ENCODE measurements at places on chromosomes 6 and 20.

DNA sequence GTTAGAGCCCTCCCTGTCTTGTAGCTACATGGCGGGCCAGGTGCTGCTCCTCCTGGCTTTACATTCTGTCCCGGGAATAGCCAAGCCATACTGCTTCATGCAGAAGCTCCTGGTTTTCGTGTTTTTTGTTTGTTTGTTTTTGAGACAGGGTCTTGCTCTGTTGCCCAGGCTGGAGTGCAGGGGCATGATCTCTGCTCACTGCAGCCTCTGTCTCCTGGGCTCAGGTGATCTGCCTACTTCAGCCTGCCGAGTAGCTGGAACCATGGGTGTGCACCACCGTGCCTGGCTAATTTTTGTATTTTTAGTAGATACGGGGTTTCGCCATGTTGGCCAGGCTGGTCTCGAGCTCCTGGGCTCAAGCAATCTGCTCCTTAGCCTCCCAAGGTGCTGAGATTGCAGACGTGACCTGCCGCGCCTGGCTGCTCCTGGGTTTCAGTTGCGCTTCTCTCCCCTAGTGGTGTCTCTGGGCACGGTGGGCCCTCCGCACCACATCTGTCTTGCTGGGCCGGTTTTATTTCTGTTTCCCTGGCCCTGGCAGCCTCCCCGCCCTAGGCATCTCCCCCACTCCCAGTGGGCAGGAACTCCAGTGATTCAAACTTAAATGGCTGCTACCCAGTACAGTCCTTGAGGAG lies 12.9 kb downstream of the CDYL start:
- no peak for DNase-seq

DNA sequence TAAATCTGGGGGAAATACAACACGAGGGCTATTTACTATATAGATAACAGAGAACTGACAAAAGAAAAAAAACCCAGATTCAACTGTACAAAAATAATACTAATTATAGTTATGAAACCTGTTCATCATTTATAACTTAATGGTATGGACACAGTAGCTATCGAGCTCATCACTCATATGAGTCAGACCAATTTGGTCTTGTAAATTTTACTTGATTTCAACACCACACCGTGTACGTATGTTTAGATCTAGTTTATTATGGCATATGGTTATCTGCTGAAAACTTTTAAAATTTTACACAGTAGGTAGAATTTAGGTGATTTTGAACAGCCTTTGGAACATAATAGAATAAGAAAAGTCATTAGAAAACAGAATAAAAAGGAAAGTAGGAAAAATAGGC lies 5.5 kb downstream of the MYLK4 start:
- DNase-seq: no peak

GRCh38 chr6:10580570-10580969 lies 59.4 kb downstream of the GCNT2 start:
- DNase-seq: no peak

DNA sequence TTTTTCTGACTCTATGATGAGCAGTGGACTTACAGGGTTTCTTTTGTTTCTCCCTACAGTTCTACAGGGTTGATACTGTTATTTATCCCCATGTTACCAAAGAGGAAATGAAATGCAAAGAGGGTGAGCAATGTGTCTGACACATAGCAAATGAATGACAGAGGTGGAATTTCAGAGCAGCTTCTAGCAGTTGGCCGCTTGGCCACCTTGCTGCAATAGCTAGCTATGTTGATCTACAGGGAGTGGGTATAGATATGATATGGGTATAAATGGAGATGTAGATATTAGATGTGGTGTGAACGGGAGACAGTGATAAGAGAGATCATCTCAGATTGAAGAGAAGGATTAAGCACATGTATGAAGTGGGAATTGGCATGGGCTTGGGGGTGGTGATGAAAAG lies 10.9 kb upstream of the SLC22A3 start:
- DNase-seq: no peak

GRCh38 chr20:6566821-6567220 lies 200.7 kb upstream of the BMP2 start:
- DNase-seq: no peak

GRCh38 chr6:162404951-162405350 lies 322.6 kb downstream of the PRKN start:
- no peak for DNase-seq

- DNase-seq: no peak
Measured at GRCh38 chr6:48736501-48737206, 625.7 kb upstream of the PTCHD4 start.

DNA sequence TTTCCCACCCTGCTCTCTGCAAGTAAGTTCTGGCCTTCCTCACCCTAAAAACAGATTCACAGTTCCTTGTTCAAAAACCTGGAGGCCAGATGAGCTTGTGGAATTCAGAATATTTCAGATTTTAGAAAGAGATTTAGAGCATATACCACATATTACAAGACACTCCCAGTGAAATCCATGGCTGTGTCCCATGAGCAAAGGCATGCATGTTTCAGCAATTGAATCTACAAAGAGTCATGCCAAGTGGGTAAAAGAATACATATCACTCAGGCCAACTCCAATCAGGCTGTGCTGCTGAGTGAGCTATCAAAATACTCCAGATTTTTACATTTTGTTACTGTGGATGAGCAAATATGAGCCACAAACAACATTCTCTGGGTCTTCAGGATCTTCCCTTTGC lies 10.2 kb upstream of the NEDD9 start:
- no peak for DNase-seq

- peak; percentile 37 for DNase-seq
Measured at GRCh38 chr20:36465109-36466080, 75.9 kb upstream of the MYL9 start.

GRCh38 chr6:22248513-22249308 lies 48.1 kb downstream of the PRL start:
- DNase-seq: no peak

DNA sequence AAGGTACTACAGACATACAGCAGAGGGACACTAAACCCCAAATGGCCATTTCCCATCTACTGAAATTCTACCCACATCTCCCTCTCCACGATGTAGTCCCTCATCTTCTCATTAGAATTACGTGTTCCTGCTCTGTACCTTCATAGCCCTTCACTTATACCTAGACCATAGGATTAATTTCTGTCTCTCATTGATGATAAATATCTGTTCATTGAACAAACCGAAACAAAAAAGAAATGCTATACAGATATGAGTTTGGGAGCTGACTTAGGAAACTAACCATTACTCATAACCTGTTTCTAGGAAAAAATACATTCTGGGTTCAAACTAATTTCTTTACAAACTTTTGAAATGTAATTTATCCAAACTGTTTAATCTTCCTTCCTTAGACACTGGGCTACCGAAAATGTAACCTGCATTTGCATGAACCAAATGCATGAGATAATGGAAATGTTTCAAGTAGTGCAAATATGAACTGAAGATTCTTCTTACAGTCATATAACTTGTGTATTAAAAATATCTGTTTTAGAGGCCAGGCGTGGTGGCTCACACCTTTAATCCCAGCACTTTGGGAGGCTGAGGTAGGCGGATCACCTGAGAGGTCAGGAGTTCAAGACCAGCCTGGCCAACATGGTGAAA lies 85.3 kb downstream of the GJA10 start:
- DNase-seq: no peak

DNA sequence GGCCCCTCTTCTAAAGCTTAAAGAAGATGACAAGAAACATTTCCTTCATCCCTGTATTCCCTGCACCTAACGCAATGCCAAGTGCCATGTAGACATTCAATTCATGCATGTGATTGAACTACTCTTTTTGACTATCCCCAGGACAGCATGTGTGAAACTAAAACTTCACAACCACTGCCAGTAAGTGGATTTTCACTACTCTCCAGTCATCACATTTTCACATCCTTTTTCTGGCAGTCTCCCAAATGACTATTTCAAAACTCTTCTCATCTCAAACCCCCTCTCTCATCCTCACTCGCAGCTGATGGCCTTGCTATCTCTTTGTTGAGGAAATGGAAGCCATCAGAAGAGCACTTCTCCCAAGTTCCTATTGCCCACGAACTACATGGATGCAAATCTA lies 122.6 kb downstream of the OPRM1 start:
- no peak for DNase-seq

DNA sequence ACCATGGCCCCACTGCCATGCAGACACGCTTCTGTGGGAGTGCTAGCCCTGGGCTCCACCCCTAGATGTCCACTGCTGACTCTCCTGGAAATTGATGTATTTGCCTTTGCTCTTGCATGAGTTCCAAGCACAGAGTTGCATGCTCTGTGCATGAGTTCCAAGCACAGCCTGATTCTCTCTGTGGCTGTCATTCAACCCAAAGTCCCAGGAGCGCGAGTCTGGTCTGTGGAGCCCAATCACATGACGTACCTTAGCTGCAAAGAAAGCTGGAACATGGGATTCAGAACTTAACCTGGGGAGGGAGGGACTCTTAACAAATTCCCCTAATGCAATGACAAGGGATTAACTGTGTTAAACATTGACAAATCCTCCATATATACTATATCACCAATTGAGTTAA lies 114.3 kb upstream of the SLC24A3 start:
- DNase-seq: no peak

DNA sequence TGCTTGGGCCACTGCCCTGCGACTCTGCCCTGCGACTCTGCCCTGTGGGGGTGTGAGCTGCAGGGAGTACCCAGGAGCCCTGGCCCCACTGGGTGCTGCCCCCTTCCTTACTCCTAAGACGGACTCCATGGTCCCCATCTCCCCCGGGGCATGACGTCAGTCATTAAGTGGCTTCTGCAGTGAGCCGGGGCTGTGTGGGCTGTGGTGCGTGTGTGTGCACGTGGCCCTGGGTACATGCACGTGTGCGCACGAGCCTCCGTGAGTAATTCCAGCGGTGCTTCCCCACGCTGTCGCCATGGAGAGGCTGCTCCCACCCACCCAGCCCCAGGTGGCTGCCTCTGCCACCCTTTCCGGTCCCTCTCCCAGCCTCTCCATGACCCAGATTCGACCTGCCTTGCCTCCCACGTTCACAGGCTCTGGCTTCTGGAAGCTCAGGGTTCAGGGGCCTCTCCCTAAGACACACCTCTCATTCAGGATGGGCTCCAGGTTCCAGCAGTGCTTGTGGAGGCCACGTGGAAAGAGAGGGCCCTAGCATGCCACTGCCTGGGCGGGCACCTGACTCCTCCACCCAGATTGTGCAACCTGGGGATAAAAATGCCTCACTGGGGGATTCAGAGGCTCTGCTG lies 88.3 kb downstream of the DLGAP4 start:
- DNase-seq: no peak

GRCh38 chr20:62051546-62052255 lies 14.0 kb downstream of the TAF4 start:
- no peak for DNase-seq

GRCh38 chr6:70166088-70166958 lies 136.6 kb downstream of the COL9A1 start:
- DNase-seq: peak; percentile 1

DNA sequence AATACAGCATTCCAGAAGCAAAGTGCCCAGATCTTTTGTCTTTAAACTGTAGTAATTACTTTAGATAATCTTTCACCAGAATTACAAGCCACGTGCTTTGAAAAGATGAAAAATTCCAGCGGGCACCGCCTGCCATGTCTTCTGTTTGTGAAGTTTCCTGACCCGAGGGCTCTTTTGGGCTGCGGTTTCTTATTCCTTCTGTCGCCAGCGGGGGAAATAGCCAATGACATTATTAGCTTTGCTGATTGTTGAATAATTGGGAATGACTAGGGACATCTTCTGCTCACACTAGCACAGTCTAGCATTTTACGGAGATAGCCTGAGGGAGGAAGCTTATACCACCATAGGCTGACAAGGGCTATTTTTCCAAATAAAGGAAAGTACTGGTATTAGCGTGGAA lies 124.7 kb downstream of the SAMD5 start:
- no peak for DNase-seq

GRCh38 chr6:1708122-1708521 lies 98.4 kb downstream of the FOXC1 start:
- no peak for DNase-seq

- peak; percentile 45 for DNase-seq
Measured at GRCh38 chr6:16183187-16183664, 54.3 kb downstream of the MYLIP start.

DNA sequence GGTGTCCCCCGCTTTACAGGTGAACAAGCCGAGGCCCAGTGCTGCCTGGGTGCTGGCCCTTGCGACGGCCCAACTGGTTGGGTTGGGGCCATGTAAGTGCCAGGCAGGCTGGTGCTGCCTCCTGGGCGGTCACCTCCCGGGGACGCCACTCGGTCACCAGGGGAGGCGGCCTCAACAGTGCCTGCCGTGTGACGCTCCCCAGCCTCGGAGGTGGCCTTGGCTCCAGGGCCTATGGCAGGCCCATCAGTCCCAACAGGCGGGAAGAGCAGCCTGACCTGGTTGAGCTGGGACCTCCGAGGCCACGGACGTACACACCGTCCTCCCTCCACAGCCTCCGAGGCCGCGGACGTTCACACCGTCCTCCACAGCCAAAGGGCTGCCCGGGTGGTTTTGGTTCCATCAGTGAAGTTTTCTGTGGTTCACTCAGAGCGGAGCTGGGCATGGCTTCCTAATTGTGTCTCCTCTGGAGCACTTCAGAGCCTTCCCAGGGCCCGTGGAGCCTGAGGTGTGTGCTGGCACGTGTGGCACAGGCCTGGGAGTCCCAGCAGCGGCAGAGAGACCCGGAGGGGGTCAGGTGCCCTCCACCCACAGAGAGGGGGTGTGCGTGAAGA lies 19.3 kb upstream of the SLCO4A1 start:
- no peak for DNase-seq

GRCh38 chr20:38728191-38728781 lies 4.0 kb downstream of the SLC32A1 start:
- DNase-seq: no peak

GRCh38 chr6:140370976-140371870 lies 996.8 kb upstream of the CITED2 start:
- DNase-seq: no peak

DNA sequence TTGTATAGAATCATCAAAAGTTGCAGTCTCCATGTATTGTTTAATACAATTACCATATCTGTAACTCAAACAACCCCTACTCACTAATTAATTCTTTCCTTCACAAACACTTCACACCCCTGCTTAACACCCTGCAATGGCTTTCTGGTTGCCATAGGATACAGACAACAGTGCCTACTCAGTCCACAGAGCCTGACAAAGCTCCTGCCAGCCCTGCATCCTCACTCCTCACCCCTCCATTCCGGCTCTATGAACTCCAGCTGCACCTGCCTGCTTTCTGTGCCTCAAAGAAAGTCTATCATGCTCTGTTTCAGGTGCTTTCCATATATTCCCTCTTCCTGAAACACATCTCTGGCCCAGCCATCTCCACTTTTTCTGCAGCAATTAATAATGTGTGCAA lies 253.4 kb downstream of the HACE1 start:
- DNase-seq: no peak

DNA sequence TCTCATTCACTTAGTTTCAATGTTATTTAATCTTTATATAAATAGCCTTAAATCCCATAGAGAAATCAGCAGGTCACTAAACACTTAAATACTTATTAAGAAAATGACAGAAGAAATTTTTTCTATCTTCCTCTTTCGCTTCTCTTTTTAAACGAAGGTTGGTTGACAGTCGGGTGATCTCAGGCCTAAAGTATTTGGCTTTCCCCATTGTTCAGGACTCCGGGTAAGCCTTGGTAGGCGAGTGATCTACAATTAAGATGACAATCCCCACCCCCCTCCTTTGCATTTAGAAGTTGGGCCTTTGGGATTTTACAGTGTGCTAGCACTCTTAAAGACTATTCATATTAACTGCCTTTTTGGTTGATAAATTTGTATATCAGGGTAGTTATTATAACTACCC lies 19.7 kb upstream of the UTRN start:
- no peak for DNase-seq

GRCh38 chr6:72624557-72625160 lies 2.8 kb downstream of the KCNQ5 start:
- DNase-seq: peak; percentile 32

- no peak for DNase-seq
Measured at GRCh38 chr20:44039147-44039546, 124.5 kb downstream of the TOX2 start.

Measured in CD4-positive, alpha-beta T cell treated with Interleukin-10 for 1 hour (primary cell).